Renal cortex interstitium (tissue), 15 donors: ENCODE measurements at places on chromosomes 5 and 9. TPM values are rescaled to one million over a fixed set of nuclear protein-coding genes. Genes with fewer than 3 reads are reported as not detected.

The FOXE1 gene
- polyA plus RNA-seq = not detected

The SLCO6A1 gene
- not detected for polyA plus RNA-seq

The CLIC3 gene
- polyA plus RNA-seq = 0.75 TPM

The ANKRD34B gene
- 1.2 TPM for polyA plus RNA-seq
